ENCODE measurements at places on chromosomes 1 and 21. TPM values are rescaled to one million over a fixed set of nuclear protein-coding genes. Genes with fewer than 3 reads are reported as not detected.

DNA sequence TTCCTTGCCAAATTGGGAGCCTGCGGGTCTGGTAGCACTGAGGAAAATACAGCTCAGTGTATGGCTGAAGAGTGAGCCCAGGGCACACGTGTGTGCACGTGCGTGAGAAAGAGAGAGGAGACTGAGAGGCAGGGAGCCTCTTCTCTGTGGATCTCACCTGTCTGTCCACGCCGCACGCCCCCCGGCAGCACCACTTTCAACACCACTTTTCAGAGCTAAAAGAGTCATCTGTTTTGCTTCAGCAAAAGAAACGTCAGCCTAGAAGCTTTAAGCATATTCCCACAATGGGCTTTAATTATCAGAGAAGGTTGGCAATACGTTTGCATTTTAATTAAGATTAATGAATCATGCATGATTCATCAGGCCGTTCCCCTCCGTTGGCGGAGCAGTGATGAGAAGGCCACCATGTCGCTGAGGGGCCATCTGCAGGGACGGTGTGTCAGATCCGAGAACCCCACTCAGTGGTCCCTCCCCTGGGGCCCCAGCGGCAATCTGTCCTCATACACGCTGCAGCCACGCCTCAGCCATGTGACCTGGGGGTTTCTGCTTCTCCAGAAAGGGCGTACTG lies 56.8 kb downstream of the SIK1 start:
- H3K27ac ChIP-seq = no peak overlapping the region
- H3K4me3 ChIP-seq = no peak overlapping the region
- no peaks in the 10 kb centered on the region for H3K27me3 ChIP-seq
- H3K36me3 ChIP-seq = no peaks in the 10 kb centered on the region
- no peaks in the 10 kb centered on the region for H3K4me1 ChIP-seq

- no peaks in the 10 kb centered on the region for H3K27me3 ChIP-seq
- H3K27ac ChIP-seq = no peak overlapping the region
- no peak for DNase-seq
- H3K4me3 ChIP-seq = no peak overlapping the region
- no peaks in the 10 kb centered on the region for H3K36me3 ChIP-seq
- H3K4me1 ChIP-seq = no peaks in the 10 kb centered on the region
Observed at GRCh38 chr1:64166629-64167028, 36.8 kb upstream of the UBE2U start.

DNA sequence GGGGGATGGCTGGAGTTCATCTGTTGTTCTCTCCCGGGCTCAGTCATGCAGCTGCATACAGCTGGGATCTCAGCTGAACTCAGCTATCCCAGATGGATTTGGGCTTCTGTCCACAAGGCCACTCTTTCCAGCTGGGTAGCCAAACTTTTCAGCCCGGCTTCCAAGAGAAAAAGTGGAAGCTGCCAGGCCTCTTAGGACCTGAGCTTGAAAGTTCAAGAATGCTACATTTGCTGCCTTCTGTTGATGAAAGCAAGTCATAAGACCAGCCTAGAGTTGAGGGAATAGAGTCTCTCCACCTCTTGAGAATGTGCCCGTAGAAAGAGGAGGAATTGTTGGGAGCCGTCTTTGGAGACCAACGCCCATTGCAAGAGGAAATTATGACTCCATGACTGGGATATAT lies 95.3 kb downstream of the C1orf21 start:
- no peaks in the 10 kb centered on the region for H3K27me3 ChIP-seq
- H3K4me3 ChIP-seq = no peak overlapping the region
- no peak for DNase-seq
- no peak overlapping the region for H3K27ac ChIP-seq
- H3K36me3 ChIP-seq = no peaks in the 10 kb centered on the region
- H3K4me1 ChIP-seq = no peaks in the 10 kb centered on the region

DNA sequence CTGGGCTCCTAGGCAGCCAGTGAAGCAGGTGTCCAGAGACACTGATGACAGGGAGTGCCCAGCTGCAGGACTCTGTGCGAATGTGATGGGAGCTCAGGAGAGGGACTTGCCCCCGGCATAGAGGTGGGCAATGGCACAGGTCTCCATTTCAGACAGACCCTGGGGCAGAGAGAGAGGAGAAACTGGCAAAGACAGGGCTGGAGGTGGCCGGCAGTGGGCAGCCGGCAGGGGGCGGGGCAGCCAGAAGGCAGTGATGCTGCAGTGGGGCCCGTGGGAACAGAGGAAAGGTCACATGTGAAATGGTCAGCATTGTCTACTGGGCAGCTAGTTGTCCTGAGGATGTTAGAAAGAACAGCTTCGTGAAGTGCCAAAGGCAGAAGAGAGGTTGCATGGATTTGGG lies 112.6 kb downstream of the HUNK start:
- no peaks in the 10 kb centered on the region for H3K27me3 ChIP-seq
- H3K4me1 ChIP-seq = no peaks in the 10 kb centered on the region
- no peaks in the 10 kb centered on the region for H3K36me3 ChIP-seq
- no peak overlapping the region for H3K4me3 ChIP-seq
- no peak overlapping the region for H3K27ac ChIP-seq
- DNase-seq = no peak

DNA sequence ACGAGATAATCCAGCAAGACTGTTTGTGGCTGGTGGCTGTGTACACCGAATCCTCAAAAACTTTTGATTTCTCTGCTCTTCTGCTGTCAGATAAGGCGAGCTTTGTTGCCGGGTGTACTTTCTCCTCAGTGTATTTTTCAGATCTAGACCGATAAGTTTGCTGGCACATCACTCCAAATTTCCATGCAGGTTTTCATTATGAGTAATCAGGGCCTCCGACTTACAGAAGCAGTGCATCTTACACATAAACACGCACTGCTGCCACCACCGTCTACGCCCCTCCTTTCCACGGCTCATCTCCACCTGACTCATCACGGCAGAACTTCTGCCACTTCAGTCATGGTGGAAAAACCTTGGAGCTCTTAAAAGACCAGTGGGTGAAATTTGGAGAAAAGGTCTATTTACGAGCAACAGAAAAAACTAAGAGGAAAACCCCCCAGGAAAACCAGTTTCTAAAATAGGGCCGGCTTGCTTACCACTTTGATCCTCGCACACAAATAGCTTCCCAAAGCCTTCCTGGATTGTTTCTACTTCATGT lies 7.7 kb downstream of the ZBTB21 start:
- H3K4me3 ChIP-seq = no peak overlapping the region
- peaks cover 11% of the 10 kb centered on the region for H3K36me3 ChIP-seq
- no peak overlapping the region for H3K27ac ChIP-seq

Gene HEYL
- total RNA-seq = not detected

Gene SERPINC1
- not detected for total RNA-seq

Gene MIXL1
- total RNA-seq = not detected

DNA sequence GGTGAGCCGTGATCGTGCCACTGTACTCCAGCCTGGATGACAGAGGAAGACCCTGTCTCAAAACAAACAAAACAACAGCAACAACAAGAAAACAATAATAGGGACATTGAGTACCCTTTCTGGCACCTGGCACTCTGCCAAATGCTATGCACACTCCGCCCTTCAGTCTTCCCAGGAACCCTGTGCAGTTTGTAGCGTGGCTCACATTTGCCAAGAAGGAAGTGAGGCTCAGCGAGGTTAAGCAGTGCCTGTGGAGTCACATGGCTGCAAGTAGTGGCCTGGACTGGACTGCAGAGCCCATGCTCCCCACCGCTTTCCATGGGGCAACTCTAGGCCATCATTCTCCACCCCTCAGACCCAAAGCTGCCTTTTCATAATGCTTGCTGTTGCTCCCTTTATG lies 5.3 kb upstream of the EVA1B start:
- no peak for DNase-seq
- H3K27me3 ChIP-seq = no peaks in the 10 kb centered on the region
- peaks cover 10% of the 10 kb centered on the region for H3K4me1 ChIP-seq
- no peak overlapping the region for H3K27ac ChIP-seq
- no peaks in the 10 kb centered on the region for H3K36me3 ChIP-seq
